Activated T-helper 1 cell treated with Interleukin-2 at 50 U/mL for 16 hours (primary cell): ENCODE measurements at places on chromosomes 12 and 14.

GRCh38 chr12:18296909-18297280, 35.6 kb downstream of the PIK3C2G start:
- no peak for DNase-seq

- DNase-seq: no peak
Observed at GRCh38 chr14:66508846-66509621, 1.1 kb downstream of the GPHN start.

- no peak for DNase-seq
Observed at GRCh38 chr12:103810111-103810510, 30.9 kb downstream of the NT5DC3 start.

DNA sequence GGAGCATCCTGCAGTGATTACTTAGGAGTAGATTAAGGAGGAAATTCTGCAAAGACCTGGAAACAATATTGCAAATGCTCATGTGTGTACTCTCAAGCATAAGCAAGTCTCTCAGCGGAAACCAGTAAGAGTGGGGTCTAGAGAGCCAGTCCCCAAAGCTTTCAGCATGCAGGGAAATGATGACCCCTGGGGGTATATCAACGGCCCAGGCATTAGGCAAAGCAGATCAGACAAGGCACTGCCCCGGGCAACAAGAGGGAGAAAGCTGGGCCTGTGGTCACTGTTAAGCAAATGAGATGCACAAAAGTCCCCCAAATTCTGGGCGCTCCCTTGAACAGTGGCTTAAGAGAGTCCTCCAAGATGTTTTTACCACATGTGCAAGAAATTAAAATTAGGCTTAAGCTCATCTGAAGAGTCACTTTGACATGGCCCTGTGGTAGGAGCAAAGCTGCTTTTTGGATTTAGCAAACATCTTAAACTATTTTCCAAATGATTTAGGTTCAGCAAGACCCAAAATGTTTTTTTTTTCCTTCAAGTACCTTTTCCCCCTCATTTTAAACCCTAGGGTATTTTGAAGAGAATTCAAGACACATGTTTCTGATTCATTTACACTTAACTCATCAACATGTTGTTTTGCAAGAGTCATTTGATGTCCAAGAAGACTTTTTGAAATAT, 457.1 kb upstream of the TBX3 start:
- DNase-seq: no peak

DNA sequence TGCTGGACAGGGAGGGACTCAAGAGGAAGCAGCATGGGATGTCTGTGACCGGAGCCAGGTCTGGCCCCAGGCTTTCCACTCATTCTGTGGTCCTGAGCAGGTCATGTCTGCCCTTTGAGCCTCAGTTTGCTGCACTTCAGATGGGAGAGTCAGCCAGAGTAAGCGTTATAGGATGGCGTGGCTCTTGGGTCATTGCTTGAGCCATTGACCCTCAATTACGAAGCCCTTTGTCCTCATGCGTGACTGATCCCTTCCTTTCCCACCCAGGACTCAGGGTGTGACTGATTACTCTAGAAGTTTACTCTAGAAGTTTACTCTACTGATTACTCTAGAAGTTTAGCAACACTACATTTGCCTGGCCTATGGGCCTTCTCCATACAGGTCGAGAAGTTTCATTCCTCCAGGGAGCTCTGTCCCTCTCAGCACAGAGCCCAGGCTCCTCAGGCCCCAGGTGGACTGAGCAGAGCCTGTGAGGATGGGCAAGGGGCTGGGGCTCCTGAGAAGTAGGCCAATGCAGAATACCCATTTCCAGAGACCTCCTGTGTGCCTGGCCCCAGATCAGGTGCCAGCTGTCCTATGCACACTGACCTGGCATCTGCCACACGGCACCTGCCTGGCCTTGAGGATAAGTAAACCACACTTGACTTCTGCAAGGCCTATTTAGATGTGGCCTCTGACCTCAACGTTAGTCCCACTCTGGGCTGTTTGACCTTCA, 7.6 kb upstream of the IFI27 start:
- no peak for DNase-seq

- DNase-seq: no peak
Observed at GRCh38 chr14:73325630-73326299, 88.5 kb downstream of the PAPLN start.
